ENCODE measurements at places on chromosomes 6 and 20.

GRCh38 chr20:57280221-57280620, 13.8 kb upstream of the BMP7 start:
- no peak for DNase-seq

DNA sequence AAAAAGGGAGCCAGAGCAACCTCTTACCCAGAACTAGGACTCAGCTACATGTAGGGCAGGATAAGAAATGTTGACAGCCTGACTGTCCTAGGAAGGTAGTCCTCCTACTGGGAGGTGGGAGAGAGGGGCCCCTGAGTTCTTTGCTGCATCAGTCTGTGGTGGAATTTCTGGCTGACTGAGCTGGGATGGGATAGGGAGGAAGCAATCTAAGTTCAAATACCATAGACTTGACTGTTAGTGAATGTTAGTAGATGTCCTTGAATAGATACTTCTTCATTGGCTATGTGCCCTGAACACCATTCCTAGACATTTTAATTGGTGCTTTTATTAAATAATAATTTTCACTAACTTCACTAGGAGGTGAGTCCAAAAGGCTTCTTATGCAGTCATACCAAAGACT, 1343.6 kb upstream of the CITED2 start:
- no peak for DNase-seq

- DNase-seq, result no peak
Observed at GRCh38 chr20:33399924-33400323, 1.4 kb downstream of the CDK5RAP1 start.

GRCh38 chr20:45467861-45468260, 1.7 kb upstream of the WFDC2 start:
- no peak for DNase-seq
